ENCODE measurements at places on chromosomes 1 and 21. TPM values are rescaled to one million over a fixed set of nuclear protein-coding genes. Genes with fewer than 3 reads are reported as not detected.

Gene CFHR1
- total RNA-seq: not detected

Gene C1orf226
- total RNA-seq: 1.1 TPM

Gene ATP6V1G3
- not detected for total RNA-seq

Gene L1TD1
- 0.22 TPM for total RNA-seq

Gene DEGS1
- 72.3 TPM for total RNA-seq

Gene CYP4B1
- total RNA-seq: 332 TPM

Gene MX2
- total RNA-seq: 26.0 TPM

Gene LORICRIN
- total RNA-seq: not detected
